Type B pancreatic cell (in vitro differentiated cells): ENCODE measurements at places on chromosomes 5 and 9.

DNA sequence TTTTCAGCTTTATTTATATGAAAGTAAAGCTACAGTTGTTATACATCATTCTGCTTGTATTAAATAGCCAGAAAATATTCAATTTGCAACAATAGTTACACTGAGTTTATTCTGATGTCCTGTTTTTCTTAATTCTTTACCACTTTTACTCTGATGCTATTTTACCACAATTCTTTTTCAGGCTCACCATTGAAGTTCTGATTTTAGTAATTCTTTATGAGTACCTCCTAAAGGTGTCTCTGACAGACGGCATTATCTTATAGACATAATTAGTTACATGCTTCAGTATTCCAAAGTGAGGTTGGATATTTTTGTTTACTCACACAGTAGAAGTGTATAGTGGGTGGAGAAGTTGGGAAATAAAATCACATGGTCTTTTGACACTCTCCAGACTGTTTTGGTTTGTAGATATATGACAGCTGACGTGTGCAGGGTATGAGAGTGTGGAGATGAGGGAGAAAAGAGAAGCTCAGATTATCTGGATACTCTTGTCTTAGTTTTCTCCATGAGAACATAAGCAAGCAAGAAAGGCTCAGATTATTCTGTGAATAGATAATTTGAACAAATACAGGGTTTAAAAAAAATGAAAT is 97.4 kb downstream of the FBXO4 start:
- no peaks in the 10 kb centered on the region for H3K36me3 ChIP-seq
- no peaks in the 10 kb centered on the region for H3K4me1 ChIP-seq
- H3K27me3 ChIP-seq = peaks cover 3% of the 10 kb centered on the region
- no peak for DNase-seq

DNA sequence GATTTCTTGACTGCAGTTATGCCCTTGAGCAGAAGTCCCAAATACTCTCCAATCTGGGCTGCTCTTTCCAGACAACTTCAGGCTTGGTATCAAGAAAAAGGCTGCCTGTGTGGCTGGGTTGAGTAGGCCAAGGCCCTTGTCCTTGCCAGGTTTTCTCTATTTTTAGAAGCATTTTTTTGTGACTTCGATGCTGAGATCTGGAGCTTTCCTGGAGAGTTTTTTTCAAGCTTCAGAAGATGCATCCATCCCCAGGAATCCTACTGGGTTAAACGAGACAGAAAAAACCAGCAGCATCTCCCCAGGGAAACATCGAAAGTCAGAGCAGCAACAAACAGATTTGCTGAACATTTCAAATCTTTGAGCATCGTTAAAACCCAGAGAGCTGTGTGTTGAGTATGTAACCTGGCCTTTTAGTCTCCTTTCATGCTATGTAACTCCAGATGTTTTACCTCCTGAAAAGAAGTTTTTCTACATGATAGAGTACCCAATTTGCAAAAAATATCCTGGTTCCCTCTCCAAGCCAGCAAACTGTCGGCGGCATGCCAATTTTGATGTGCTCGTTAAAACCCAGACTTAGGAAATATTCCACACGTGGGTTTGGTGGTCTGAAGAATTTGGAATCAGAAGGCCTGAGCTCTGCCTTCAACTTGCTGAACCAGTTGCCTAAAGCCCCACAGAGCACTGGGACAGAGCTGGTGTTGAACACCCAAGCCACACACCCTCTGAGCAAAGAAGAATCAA is 98.1 kb upstream of the ALDH1B1 start:
- no peak overlapping the region for H3K27ac ChIP-seq
- H3K36me3 ChIP-seq = no peaks in the 10 kb centered on the region
- H3K27me3 ChIP-seq = peaks cover 29% of the 10 kb centered on the region
- DNase-seq = no peak
- H3K4me1 ChIP-seq = peaks cover 27% of the 10 kb centered on the region

- H3K4me3 ChIP-seq = peak overlapping the region; percentile 58
- H3K27ac ChIP-seq = no peak overlapping the region
- H3K27me3 ChIP-seq = peaks cover 63% of the 10 kb centered on the region
- DNase-seq = no peak
- peaks cover 4% of the 10 kb centered on the region for H3K4me1 ChIP-seq
- H3K36me3 ChIP-seq = no peaks in the 10 kb centered on the region
These were observed 565 bp downstream of the HTR1A start for GRCh38 chr5:63961598-63962161.

DNA sequence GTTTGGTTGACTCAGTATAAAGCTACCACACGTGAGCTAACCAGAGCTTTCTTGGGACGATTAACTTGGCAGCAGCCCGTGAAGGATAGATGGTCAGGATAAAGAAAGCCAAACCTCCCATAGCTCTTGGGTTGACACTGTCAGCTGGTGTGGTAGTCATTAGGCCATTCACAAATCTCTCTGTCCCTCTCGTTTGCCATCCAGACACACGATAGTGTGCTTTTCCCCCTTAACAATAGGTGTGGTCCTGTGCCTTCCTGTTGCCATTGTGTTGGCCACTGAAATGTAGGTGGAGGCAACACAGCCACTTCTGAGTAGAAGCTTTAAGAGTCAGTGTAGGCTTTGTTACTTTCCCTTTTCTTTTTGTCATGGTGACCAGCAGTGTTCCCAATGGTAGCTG is 11.7 kb downstream of the OR13J1 start:
- H3K27ac ChIP-seq = no peak overlapping the region
- no peaks in the 10 kb centered on the region for H3K4me1 ChIP-seq
- DNase-seq = no peak
- no peak overlapping the region for H3K4me3 ChIP-seq
- H3K27me3 ChIP-seq = peaks cover 34% of the 10 kb centered on the region

GRCh38 chr5:72597456-72597948 is 90.3 kb upstream of the ZNF366 start:
- peak overlapping the region; percentile 83 for H3K27ac ChIP-seq
- DNase-seq = no peak
- H3K36me3 ChIP-seq = no peaks in the 10 kb centered on the region
- peaks cover 20% of the 10 kb centered on the region for H3K4me1 ChIP-seq
- no peaks in the 10 kb centered on the region for H3K27me3 ChIP-seq

DNA sequence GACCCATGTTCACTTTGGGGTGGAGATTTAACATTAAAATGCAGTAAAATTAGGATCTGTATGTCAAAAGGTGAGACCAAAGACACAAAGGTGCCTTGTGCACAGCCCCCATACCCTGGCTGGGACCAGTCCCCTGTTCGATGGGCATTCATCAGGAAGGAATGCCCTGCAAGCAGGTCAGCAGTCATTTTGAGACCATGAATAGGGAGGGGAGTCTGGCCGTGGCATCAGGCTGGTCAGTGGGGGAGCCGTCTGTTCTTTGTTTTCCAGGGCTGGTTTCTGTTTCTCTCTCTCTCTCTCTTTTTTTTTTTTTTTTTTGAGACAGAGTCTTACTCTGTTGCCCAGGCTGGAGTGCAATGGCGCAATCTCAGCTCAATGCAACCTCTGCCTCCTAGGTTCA is 68.9 kb upstream of the GOLM1 start:
- H3K4me1 ChIP-seq = no peaks in the 10 kb centered on the region
- no peak overlapping the region for H3K4me3 ChIP-seq
- peaks cover 3% of the 10 kb centered on the region for H3K27me3 ChIP-seq
- H3K36me3 ChIP-seq = no peaks in the 10 kb centered on the region
- H3K27ac ChIP-seq = no peak overlapping the region
- peak; percentile 16 for DNase-seq

DNA sequence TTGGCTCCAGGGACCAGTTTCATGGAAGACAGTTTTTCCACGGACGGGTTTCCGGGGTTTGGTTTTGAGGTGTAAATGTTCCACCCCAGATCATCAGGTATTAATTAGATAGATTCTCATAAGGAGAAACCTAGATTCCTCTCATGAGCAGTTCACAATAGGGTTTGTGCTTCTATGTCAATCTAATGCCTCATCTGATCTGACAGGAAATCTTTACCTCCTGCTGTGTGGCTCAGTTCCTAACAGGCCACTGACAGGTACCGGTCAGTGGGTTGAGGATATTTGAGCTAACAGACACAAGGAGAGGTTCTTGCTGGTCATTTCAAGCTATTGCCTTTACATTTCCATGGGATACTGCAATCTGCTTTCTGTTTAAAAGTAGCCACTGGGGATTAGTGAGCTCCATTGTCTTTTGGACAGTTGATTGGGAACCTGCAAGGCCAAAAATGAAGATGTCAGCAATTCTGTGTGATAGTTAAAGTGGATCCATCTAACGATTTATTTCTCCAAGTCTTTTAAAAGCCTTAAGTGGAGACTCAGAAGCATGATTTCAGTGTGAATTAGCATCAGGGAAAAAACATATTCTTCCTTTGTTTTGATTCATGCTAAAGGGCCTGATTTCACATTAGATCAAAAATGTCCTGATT is 38.6 kb downstream of the MRPS30 start:
- H3K27ac ChIP-seq = no peak overlapping the region
- no peak overlapping the region for H3K4me3 ChIP-seq
- no peaks in the 10 kb centered on the region for H3K27me3 ChIP-seq

DNA sequence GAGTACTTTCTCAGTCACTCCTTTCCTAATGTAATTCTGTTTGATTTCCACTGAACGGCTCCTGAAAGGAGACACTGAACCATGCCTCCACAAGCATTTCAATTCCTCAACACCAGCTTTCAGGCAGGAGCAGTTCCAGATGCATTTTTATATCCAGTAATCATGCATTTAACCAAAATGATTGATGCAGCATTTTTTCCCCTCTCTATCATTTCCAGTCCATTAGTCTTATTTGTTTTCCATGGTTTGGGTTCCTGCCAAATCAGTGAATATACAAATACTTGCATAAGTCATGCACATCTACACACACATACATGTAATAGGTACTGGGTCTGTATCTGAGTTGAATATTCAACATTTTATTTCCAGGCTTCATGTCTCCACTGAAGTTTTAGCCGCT is 122.7 kb downstream of the GRIA1 start:
- H3K36me3 ChIP-seq = no peaks in the 10 kb centered on the region
- no peak overlapping the region for H3K4me3 ChIP-seq
- no peak overlapping the region for H3K27ac ChIP-seq
- H3K4me1 ChIP-seq = no peaks in the 10 kb centered on the region
- no peak for DNase-seq
- H3K27me3 ChIP-seq = peaks cover 3% of the 10 kb centered on the region

DNA sequence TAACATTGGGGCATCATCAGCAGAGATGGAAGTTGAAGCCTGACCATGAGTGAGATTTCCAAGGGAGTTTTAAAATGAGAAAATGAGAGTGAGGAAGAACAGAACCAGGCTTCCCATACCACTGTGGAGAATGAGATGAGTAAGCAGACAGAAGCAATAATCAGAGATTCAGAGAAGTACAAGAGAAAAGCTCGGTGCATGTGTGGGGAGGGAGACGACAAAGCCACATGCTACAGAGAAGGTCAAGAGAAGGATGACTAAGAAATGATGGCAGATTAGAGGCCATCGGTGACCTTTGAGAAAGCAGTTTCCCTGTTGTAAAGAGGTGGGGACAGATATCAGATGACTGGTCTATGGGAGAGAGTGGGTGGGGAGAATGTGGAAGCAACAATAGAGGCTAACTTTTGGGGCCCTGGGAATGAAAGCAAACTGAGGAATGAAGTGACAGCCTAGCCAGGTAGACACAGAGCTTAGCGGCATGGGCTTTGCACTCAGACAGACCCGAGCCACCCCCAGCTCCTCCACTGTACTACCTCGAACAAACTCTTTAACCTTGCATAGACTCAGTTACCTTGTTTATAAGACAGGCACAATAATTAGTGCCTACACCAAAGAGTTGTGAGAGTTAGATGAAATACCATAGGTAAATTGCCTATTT is 207.7 kb downstream of the PIK3R1 start:
- no peaks in the 10 kb centered on the region for H3K27me3 ChIP-seq
- H3K4me3 ChIP-seq = no peak overlapping the region
- peaks cover 42% of the 10 kb centered on the region for H3K4me1 ChIP-seq

- H3K4me1 ChIP-seq = no peaks in the 10 kb centered on the region
- H3K36me3 ChIP-seq = no peaks in the 10 kb centered on the region
- no peaks in the 10 kb centered on the region for H3K27me3 ChIP-seq
- no peak overlapping the region for H3K4me3 ChIP-seq
These were observed 550.1 kb upstream of the ZNF462 start for GRCh38 chr9:106312906-106313305.

DNA sequence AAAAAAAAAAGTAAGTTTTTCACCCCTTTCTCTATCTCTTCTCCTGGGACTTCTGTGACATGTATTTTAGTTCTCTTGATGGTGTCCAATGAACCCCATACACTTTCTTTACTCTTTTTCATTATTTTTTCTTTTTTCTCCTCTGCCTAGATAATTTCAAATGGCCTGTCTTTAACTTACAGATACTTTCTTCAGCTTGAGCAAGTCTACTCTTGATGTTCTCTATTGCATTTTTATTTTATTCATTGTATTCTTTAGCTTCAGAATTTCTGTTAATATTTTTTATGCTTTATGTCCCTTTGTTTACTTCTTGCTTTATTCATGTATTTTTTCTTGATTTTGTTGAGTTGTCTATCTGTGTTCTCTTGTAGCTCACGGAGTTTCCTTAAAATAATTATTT is 32.5 kb upstream of the FAM120A start:
- DNase-seq = no peak
- no peaks in the 10 kb centered on the region for H3K4me1 ChIP-seq
- H3K27ac ChIP-seq = no peak overlapping the region
- H3K4me3 ChIP-seq = no peak overlapping the region

DNA sequence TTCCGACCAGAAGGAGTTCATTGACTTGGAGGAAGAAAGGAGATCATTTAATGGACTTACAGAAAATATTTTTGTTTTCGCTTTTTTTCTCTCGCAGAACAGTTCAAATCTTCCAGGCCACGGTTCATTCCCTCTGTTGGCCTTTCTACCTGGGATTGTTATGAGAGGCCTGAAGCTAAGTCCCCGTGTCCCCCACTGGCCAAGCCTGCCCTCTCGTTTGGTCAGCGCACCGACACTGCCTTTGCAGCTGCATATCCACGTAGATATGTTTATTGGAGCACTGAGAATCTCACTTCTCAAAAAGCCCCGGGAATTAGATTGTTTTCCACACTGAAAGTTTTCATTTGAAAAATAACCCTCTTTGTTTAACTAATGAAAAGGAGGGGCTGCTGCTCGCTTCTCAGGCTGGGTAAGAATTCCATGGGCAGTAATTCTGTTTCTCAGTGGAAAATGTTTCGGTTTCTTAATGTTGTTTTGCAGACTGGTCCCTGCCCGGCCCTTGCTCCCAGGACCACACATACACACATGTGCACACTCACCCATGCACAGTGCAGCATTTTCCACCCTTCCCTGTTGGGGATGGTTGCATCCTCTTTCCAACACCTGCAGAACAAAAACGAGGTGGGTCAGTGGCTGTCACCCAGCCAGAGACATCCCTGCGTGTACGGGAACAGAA is 655.7 kb downstream of the BNC2 start:
- no peak overlapping the region for H3K27ac ChIP-seq
- no peaks in the 10 kb centered on the region for H3K27me3 ChIP-seq
- no peak for DNase-seq
- H3K4me3 ChIP-seq = no peak overlapping the region
- peaks cover 4% of the 10 kb centered on the region for H3K4me1 ChIP-seq
- H3K36me3 ChIP-seq = peaks cover 4% of the 10 kb centered on the region

- no peaks in the 10 kb centered on the region for H3K27me3 ChIP-seq
- H3K27ac ChIP-seq = no peak overlapping the region
- H3K4me1 ChIP-seq = no peaks in the 10 kb centered on the region
- no peak for DNase-seq
These were observed 40.4 kb upstream of the GADD45G start for GRCh38 chr9:89564346-89564878.
